ENCODE measurements at places on chromosomes 4 and X. TPM values are rescaled to one million over a fixed set of nuclear protein-coding genes. Genes with fewer than 3 reads are reported as not detected.

FGF13 gene
- total RNA-seq, result 0.23 TPM

SHROOM2 gene
- total RNA-seq, result 11.8 TPM

COX7B2 gene
- not detected for total RNA-seq

MTMR8 gene
- 1.1 TPM for total RNA-seq

AMOT gene
- total RNA-seq, result 2.7 TPM

MAGEB1 gene
- not detected for total RNA-seq

ZMAT1 gene
- total RNA-seq, result 3.7 TPM

TRMT10A gene
- 8.4 TPM for total RNA-seq

DNA sequence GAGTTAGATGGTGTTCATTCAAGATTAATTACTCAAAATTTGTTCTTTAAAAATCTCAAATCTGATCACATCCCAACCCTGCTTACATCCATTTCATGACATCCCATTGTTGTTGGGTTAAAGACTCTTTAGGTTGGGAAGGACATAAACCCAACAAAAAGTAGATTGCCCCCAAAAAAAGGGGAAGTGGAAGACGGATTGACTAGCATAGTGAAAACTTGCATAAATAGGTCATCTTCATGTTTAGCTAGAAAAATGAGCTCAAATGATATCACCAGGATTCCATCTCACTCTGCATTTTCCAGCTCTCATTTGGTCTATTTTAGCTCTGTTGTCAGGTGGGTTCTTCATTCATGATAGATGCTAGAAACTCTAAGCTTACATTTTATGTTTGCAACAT lies 18.5 kb upstream of the TET2 start:
- H3K27ac ChIP-seq, result no peak overlapping the region
- H3K4me3 ChIP-seq, result no peak overlapping the region
- no peak for DNase-seq
- H3K4me1 ChIP-seq, result peaks cover 3% of the 10 kb centered on the region
- no peaks in the 10 kb centered on the region for H3K36me3 ChIP-seq

DNA sequence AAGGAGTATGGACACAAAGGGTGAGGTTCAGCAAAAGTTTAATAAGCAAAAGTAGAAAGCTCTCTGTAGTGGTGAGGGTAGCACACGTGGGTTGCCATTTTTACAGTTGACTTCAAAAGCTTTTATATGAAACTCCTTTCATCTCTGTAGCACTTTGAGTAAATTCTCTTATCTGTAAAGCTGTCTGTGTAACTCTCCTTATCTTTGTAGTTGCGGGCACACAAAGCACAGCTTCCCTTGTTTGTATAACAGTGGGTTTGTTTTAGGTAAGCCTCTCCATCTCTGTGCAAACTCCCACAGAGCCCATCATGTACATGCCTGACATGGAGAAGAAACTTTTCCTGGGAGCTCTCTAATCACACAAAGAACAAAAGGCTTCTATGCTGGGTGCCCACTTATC lies 325.9 kb upstream of the PABPC5 start:
- H3K4me1 ChIP-seq, result no peaks in the 10 kb centered on the region
- no peaks in the 10 kb centered on the region for H3K36me3 ChIP-seq
- H3K27ac ChIP-seq, result no peak overlapping the region
- no peak for DNase-seq

- H3K27ac ChIP-seq, result no peak overlapping the region
- no peak overlapping the region for H3K4me3 ChIP-seq
- no peaks in the 10 kb centered on the region for H3K36me3 ChIP-seq
- no peaks in the 10 kb centered on the region for H3K27me3 ChIP-seq
- no peak for DNase-seq
Observed at GRCh38 chr4:24164054-24164693, 274.3 kb upstream of the PPARGC1A start.

- no peaks in the 10 kb centered on the region for H3K4me1 ChIP-seq
- H3K36me3 ChIP-seq, result no peaks in the 10 kb centered on the region
- no peak overlapping the region for H3K4me3 ChIP-seq
- DNase-seq, result peak; percentile 29
- H3K27me3 ChIP-seq, result no peaks in the 10 kb centered on the region
- no peak overlapping the region for H3K27ac ChIP-seq
Observed at GRCh38 chr4:186887752-186888151, 164.1 kb upstream of the FAT1 start.

- no peaks in the 10 kb centered on the region for H3K36me3 ChIP-seq
- no peak for DNase-seq
- no peaks in the 10 kb centered on the region for H3K4me1 ChIP-seq
- peaks cover 67% of the 10 kb centered on the region for H3K27me3 ChIP-seq
Observed at GRCh38 chr4:185013417-185014125, 4.7 kb upstream of the HELT start.

GRCh38 chr4:3736806-3737205 lies 29.4 kb upstream of the ADRA2C start:
- no peak for DNase-seq
- no peaks in the 10 kb centered on the region for H3K27me3 ChIP-seq
- H3K27ac ChIP-seq, result no peak overlapping the region
- no peak overlapping the region for H3K4me3 ChIP-seq

GRCh38 chrX:68998716-68999115 lies 166.5 kb downstream of the PJA1 start:
- no peak overlapping the region for H3K27ac ChIP-seq
- no peak overlapping the region for H3K4me3 ChIP-seq
- no peaks in the 10 kb centered on the region for H3K27me3 ChIP-seq
- H3K4me1 ChIP-seq, result peaks cover 23% of the 10 kb centered on the region
- DNase-seq, result no peak

- no peak for DNase-seq
- H3K36me3 ChIP-seq, result no peaks in the 10 kb centered on the region
- H3K4me3 ChIP-seq, result no peak overlapping the region
- no peak overlapping the region for H3K27ac ChIP-seq
Observed at GRCh38 chr4:189840356-189840755, 100.3 kb upstream of the FRG1 start.

DNA sequence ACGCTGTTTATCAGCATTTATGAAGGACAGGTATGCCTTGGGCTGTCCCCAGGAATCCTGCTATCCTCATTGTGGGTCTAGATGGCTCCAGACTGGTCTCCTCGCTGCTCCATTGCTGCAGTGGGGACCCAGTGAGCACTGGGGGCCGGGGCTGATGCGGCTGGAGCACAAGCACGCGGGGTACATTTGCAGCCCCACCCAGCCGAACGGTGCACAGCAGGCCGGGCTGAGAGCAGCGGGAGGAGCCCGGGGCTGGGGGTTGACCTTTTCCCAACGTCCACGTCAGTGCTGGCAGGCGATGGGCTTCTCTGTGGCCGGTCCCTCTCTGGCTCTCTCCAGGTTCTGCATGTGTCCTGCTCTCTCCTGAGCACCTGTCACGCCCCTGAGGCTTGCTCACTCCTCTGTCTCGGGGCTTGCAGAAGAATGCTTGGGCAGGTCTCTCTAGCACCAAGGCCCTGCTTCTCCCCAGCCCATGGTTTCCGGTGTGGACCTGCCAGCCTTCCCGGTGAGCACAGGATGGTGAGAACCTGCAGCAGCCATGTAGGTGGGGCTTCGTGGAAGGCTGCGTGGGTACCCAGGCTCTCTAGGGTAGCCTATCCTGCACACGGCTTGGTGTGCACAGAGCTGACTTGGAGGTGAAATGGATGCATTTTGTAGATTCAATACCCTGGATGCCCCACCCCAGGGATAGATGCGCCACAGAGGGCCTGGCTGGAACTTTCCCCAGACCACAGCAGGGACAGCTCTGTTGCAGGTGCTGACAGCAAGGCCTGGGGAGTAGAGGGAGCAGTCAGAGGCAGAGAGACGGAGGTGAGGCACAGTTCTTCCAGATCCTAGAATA lies 89.1 kb upstream of the ADRA2C start:
- DNase-seq, result no peak
- H3K4me3 ChIP-seq, result no peak overlapping the region
- no peak overlapping the region for H3K27ac ChIP-seq
- H3K27me3 ChIP-seq, result no peaks in the 10 kb centered on the region
- H3K4me1 ChIP-seq, result no peaks in the 10 kb centered on the region

- H3K4me3 ChIP-seq, result no peak overlapping the region
- no peak overlapping the region for H3K27ac ChIP-seq
- no peaks in the 10 kb centered on the region for H3K36me3 ChIP-seq
- peaks cover 2% of the 10 kb centered on the region for H3K4me1 ChIP-seq
- no peak for DNase-seq
- no peaks in the 10 kb centered on the region for H3K27me3 ChIP-seq
Observed at GRCh38 chr4:47500776-47501175, 15.7 kb downstream of the ATP10D start.

DNA sequence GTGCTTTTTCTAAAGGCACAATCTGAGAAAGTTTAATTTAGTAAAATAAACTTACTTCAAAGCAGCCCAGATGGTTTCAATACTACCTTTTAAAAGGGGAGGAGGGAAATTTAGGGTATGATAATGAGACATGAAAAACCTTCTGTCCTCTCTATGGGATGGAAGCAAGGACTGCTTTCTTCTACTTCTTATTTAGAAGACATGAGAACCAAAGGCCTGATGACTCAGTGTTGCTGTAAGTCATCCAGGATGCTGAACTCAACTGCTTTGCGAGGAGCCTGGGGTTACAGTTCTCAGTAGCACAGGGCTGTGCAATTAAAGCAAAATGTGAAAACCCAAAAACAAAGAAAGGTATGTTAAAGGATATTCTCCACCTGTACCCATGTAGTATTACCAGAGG lies 140.8 kb upstream of the EDNRA start:
- no peak overlapping the region for H3K4me3 ChIP-seq
- peak; percentile 61 for DNase-seq
- no peaks in the 10 kb centered on the region for H3K27me3 ChIP-seq
- H3K4me1 ChIP-seq, result peaks cover 26% of the 10 kb centered on the region
- H3K27ac ChIP-seq, result peak overlapping the region; percentile 37

DNA sequence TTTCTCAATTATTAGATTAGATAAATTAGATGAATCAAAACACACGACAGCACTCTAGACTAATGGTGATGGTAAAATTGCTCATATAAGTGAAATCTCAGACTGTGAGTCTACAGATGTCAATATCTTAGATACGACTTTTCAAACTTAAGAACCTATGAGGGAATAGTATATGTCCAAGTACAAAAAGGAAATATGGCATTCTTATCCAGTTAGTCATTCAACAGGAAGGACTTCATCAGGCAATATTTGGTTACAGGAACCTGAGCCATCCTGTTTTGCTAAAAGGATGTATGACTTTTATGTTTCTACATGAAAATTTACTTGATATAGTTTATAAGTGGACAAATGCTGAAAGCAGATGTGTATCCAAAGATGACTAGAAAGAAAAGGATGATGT lies 107.0 kb downstream of the CT47B1 start:
- H3K27me3 ChIP-seq, result no peaks in the 10 kb centered on the region
- DNase-seq, result peak; percentile 77
- no peaks in the 10 kb centered on the region for H3K36me3 ChIP-seq
- H3K4me1 ChIP-seq, result peaks cover 24% of the 10 kb centered on the region
- H3K27ac ChIP-seq, result peak overlapping the region; percentile 96

GRCh38 chr4:184205243-184205642 lies 12.4 kb downstream of the ENPP6 start:
- H3K27ac ChIP-seq, result no peak overlapping the region
- no peaks in the 10 kb centered on the region for H3K27me3 ChIP-seq
- H3K36me3 ChIP-seq, result no peaks in the 10 kb centered on the region
- no peak for DNase-seq

DNA sequence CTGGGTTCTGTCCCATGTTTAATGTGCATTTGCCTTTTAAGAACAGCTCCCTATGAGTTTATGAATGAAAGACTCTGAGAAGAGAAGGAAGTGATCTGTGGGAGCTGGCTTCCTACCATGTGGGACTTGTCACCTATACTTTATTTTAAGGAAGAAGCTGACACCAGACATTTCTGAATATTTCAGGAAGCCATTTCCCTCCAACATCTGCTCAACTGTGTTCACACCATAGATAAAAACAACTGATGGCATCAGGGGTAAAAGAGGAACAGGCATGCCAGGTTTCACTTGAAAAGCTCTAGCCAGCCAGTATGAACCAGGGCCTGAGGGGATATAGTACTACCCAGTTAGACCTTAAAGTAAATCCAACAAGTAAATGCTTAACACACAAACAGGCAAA lies 116.0 kb downstream of the COL4A6 start:
- DNase-seq, result no peak
- no peaks in the 10 kb centered on the region for H3K27me3 ChIP-seq
- no peak overlapping the region for H3K4me3 ChIP-seq
- H3K27ac ChIP-seq, result no peak overlapping the region
- H3K36me3 ChIP-seq, result no peaks in the 10 kb centered on the region
- H3K4me1 ChIP-seq, result no peaks in the 10 kb centered on the region

- no peaks in the 10 kb centered on the region for H3K27me3 ChIP-seq
- no peaks in the 10 kb centered on the region for H3K36me3 ChIP-seq
- peak; percentile 94 for DNase-seq
- peak overlapping the region; percentile 88 for H3K27ac ChIP-seq
- peaks cover 23% of the 10 kb centered on the region for H3K4me1 ChIP-seq
Observed at GRCh38 chr4:185384930-185385331, 10.8 kb downstream of the LRP2BP start.

DNA sequence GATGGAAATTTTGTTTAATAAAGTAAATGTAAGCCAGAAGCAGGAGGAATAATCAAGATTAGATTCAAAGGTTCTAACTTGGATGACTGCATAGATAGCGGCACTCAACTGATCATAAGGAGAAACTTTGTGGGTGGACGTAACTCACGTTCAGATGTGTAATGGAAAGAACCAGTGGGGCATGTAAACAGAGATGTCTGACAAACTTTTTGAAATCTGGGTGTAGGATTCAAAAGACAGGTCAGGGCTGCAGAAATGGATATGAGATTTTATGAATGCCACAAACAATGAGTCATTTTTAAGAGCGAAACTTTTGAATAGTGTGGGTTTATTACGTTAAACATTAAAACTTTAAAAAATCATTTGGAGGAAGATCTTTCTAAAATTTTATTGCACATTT lies 375.6 kb downstream of the GBA3 start:
- H3K27ac ChIP-seq, result no peak overlapping the region
- no peaks in the 10 kb centered on the region for H3K36me3 ChIP-seq
- DNase-seq, result no peak

DNA sequence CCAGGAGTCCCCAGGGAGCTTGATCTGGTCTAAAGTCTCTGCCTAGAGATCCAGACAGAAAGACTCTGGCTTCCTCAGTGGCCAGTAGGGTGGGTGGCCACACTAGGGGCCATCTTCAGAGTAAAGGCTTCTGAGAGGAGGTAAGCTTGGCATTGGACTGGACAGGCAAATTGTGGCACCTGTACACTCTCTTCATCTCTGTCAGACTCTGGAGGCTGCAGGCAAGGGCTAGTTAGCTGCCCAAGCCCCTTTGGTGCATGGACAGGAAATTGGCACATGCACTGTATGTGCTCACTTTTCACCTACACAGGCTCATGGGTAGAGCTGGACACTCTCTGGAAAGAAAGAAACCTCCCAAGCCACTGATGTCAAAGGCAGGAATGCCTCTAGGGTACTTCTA lies 142.8 kb downstream of the PJA1 start:
- no peak overlapping the region for H3K27ac ChIP-seq
- H3K4me3 ChIP-seq, result no peak overlapping the region

GRCh38 chr4:155773196-155773800 lies 14.5 kb downstream of the GUCY1B1 start:
- no peak overlapping the region for H3K27ac ChIP-seq
- H3K27me3 ChIP-seq, result no peaks in the 10 kb centered on the region
- no peak overlapping the region for H3K4me3 ChIP-seq
- H3K36me3 ChIP-seq, result no peaks in the 10 kb centered on the region

DNA sequence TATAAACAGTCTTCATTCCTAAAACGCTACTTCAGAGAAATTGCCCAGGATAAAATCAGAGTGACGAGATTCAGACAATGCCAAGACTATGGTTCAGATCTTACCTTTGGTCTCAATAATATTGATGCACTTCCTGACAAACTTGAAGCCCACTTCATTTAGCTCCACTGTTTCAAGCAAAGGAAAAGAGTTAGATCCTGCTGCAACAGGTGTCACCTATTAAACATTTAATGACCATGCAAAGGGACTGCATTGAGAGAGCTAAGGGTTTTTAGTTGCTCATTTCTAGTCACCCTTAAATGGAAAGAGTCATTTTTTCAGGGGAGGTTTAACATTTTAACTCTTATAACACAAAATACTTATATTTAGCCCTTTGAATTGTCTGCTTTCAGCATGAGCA lies 239.5 kb downstream of the OPHN1 start:
- H3K4me3 ChIP-seq, result no peak overlapping the region
- peaks cover 15% of the 10 kb centered on the region for H3K4me1 ChIP-seq
- H3K36me3 ChIP-seq, result no peaks in the 10 kb centered on the region

All from endothelial cell of umbilical vein (primary cell).